Neural crest cell (in vitro differentiated cells): ENCODE measurements at places on chromosomes 3 and 15. TPM values are rescaled to one million over a fixed set of nuclear protein-coding genes. Genes with fewer than 3 reads are reported as not detected.

DNA sequence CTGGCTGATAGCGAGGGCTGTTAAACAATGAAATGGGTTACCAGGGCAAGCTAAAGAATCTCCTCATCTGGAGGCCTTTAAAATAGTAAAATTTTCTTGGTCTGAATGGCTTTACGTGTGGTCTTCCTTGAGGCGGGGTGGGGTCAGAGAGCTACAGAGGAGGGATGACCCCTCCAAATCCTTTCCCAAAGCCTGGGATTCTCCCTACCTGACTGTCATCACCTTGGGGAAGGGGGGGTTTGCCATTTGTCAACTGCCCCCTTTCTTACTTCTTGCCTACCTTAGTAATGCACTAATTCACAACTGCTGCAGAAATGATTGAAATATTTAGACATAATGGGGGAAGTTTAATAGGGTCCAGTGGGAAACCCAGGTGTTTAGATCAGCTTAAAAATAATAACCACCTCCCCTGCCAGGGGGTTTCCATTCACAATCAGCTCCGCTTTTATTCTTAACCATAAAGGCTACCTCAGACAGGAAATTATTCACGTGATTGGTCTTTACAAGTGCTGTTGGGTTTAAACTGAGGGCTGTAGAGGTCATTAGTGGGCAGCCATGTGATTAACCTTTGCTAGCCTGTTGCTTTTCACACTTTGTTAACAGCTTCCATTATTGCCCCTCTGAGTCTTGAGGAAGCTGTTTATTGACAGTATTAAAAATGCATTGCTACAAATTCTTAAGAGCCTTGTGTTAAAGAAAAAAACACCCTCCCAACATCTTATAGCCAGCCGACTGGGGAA lies 276.5 kb upstream of the ATP11B start:
- DNase-seq: no peak

The DZIP1L gene
- 26.6 and 28.1 TPM in 2 replicates for total RNA-seq

The HYAL1 gene
- 2.0 and 2.5 TPM in 2 replicates for total RNA-seq

GRCh38 chr3:9916346-9916733 lies 558 bp upstream of the IL17RC start:
- DNase-seq: no peak

GRCh38 chr3:20324664-20325478 lies 138.9 kb upstream of the SGO1 start:
- DNase-seq: no peak
